Neural crest cell (in vitro differentiated cells): ENCODE measurements at places on chromosomes 13 and 19.
A peak's percentile ranks its signal among the peaks of the same experiment; 100 is the strongest.

DNA sequence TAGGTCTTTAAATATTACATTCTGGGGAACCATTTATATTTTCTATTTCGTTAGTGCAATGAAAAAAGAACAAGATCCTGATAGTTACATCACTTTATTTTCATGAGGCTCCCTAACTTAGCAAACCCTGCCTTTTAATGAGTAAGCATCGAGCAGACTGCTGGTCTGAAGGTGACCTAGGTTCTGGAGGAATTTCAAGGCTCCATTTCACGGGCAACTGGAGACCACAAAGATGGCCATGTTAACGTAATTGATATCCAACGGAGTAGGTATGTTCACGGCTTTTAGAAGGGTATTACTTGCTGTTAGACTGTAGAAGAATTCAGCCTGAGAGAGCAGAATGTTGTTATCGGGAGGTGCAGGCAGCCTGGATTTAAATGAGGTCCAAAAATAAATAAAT is 1597.6 kb downstream of the EFNB2 start:
- H3K27ac ChIP-seq, result no peak overlapping the region
- H3K4me3 ChIP-seq, result no peak overlapping the region
- H3K27me3 ChIP-seq, result no peaks in the 10 kb centered on the region

- peaks cover 33% of the 10 kb centered on the region for H3K4me1 ChIP-seq
- H3K36me3 ChIP-seq, result no peaks in the 10 kb centered on the region
- H3K27ac ChIP-seq, result no peak overlapping the region
- no peak overlapping the region for H3K4me3 ChIP-seq
These were observed 428.5 kb downstream of the SPRY2 start for GRCh38 chr13:79912403-79912802.

DNA sequence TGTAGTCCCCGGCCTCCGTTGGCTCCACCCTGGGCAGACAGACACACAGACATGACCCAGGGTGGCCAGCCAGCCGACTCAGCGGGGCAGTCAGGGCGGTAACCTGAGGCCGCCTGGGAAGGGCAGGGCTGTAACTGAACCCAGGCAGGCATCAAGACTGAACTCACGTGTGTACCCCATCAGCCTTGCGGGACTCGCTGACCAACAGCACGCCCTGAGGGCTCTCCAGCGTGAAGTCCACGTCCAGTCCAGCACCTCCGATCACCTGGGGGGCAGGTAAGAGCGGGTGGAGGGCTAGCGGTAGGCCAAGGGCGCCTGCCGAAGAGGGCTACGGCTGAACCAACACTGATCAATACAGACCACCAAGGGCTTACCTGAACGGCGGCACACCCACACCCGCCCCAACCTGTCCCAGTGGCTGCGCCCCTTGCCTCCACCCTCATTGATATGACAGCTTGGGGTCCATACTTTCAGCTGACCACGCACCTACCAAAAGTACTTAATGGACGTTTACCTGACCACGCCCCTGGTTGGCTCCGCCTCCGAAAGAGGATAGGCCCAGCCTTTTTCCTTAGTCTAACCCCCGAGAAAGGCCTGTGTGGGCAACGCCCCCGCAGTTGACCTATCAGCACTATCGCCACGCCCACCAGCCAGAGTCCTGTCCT is 791 bp downstream of the TMED1 start:
- peaks cover 19% of the 10 kb centered on the region for H3K27me3 ChIP-seq
- H3K4me1 ChIP-seq, result peaks cover 18% of the 10 kb centered on the region
- H3K36me3 ChIP-seq, result peaks cover 10% of the 10 kb centered on the region
- H3K4me3 ChIP-seq, result peak overlapping the region; percentile 98
- H3K27ac ChIP-seq, result peak overlapping the region; percentile 100
- no peak for DNase-seq

- H3K27ac ChIP-seq, result no peak overlapping the region
- H3K36me3 ChIP-seq, result no peaks in the 10 kb centered on the region
- H3K4me1 ChIP-seq, result peaks cover 35% of the 10 kb centered on the region
- no peak for DNase-seq
- peaks cover 8% of the 10 kb centered on the region for H3K27me3 ChIP-seq
These were observed 224.7 kb downstream of the ZNF536 start for GRCh38 chr19:30596813-30597399.

DNA sequence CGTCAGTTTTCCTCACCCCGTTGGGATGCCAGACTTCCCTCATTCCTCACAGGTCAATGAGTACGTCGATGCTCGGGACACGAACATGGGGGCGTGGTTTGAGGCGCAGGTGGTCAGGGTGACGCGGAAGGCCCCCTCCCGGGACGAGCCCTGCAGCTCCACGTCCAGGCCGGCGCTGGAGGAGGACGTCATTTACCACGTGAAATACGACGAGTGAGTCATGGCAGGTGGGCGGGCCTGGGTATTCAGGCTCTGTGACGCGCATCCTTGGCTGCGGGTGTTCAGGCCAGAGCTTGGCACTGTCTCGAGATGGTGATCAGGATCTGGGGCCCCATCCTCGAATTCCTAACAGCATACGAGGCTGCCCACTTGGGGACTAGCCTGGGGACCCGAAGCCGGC is 21.4 kb downstream of the UHRF1 start:
- H3K4me1 ChIP-seq, result no peaks in the 10 kb centered on the region
- H3K27ac ChIP-seq, result no peak overlapping the region
- no peaks in the 10 kb centered on the region for H3K27me3 ChIP-seq
- peaks cover 16% of the 10 kb centered on the region for H3K36me3 ChIP-seq

DNA sequence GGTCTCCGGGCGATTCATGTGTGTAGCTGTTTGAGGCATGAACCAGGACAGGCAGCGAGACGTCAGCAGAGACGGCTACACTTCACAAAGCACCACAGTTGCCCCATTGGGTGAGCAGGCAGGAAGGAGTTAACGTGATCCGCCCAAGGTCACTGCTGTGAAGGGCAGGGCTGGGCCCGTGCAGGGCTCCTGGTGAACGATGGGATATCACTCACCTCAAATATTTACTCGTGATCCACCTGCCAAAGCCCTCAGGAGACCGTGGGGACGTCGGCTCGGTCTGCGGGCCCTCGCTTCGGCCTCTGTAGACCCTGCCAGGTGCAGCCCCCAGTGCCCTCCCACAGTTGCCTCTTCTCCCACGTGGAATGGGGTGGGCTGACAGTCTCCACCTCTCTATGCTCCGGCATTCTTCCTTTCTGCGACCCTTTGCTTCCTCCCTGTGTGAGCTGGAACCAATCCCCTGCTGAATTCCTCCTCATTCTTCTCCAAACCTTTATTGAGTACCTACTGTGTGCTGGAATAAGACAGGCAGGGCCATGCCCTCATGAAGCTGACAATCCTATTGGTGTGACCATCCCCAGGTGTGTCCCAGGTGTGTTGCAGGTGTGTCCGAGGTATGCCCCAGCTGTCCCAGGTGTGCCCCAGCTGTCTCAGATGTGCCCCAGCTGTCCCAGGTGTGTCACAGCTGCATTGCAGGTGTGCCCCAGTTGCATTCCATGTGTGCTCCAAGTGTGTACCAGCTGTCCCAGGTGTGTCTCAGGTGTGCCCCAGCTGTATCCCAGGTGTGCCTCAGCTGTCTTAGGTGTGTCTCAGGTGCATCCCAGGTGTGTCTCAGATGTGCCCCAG is 2.0 kb upstream of the GRK1 start:
- peak; percentile 14 for DNase-seq
- H3K27me3 ChIP-seq, result peaks cover 26% of the 10 kb centered on the region
- H3K4me3 ChIP-seq, result peak overlapping the region; percentile 74
- peaks cover 8% of the 10 kb centered on the region for H3K4me1 ChIP-seq
- H3K36me3 ChIP-seq, result peaks cover 2% of the 10 kb centered on the region

GRCh38 chr13:49517461-49517860 is 21.7 kb downstream of the PHF11 start:
- no peak overlapping the region for H3K27ac ChIP-seq
- no peak overlapping the region for H3K4me3 ChIP-seq
- DNase-seq, result peak; percentile 9

- no peak overlapping the region for H3K27ac ChIP-seq
- peaks cover 8% of the 10 kb centered on the region for H3K4me1 ChIP-seq
- no peak for DNase-seq
- peaks cover 27% of the 10 kb centered on the region for H3K27me3 ChIP-seq
These were observed 8.5 kb downstream of the CFD start for GRCh38 chr19:867855-868457.

GRCh38 chr19:2034729-2035589 is 16.1 kb downstream of the MKNK2 start:
- H3K4me3 ChIP-seq, result no peak overlapping the region
- DNase-seq, result peak; percentile 41
- H3K27ac ChIP-seq, result no peak overlapping the region
